Activated CD4-positive, alpha-beta T cell treated with anti-CD3 and anti-CD28 coated beads for 48 hours (primary cell): ENCODE measurements at places on chromosomes 7 and 10.

- peak; percentile 29 for DNase-seq
These were observed 526 bp downstream of the CH25H start for GRCh38 chr10:89206402-89207180.

DNA sequence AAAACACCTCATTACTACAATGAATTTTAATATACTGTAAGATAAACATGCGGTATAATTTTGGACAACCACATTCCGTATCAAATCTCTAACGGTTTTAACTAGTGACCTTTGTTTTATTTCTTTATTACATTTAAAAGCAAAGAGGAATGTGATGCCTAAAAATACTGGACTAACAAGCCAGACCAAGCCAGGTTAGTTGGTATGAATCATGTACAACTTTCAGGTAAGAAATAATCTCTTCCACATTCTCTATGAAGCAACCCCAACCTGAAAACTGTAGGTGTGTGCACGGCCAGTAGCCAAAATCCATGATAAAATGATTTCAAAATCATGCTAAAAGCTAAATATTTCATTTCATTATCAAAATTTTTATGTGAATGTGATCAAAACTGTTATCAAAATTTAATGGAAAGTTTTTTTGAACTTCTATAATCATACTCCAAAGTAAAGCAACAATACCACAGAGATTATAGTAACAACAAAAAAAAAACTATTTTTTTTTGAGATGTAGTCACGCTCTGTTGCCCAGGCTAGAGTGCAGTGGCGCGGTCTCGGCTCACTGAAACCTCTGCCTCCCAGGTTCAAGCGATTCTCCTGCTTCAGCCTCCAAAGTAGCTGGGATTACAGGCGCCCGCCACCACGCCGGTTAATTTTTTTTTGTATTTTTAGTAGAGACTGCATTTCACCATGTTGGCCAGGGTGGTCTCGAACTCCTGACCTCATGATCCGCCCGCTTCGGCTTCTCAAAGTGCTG lies 127.2 kb downstream of the NRBF2 start:
- DNase-seq: no peak

GRCh38 chr7:106568680-106569499 lies 92.1 kb downstream of the CCDC71L start:
- no peak for DNase-seq

DNA sequence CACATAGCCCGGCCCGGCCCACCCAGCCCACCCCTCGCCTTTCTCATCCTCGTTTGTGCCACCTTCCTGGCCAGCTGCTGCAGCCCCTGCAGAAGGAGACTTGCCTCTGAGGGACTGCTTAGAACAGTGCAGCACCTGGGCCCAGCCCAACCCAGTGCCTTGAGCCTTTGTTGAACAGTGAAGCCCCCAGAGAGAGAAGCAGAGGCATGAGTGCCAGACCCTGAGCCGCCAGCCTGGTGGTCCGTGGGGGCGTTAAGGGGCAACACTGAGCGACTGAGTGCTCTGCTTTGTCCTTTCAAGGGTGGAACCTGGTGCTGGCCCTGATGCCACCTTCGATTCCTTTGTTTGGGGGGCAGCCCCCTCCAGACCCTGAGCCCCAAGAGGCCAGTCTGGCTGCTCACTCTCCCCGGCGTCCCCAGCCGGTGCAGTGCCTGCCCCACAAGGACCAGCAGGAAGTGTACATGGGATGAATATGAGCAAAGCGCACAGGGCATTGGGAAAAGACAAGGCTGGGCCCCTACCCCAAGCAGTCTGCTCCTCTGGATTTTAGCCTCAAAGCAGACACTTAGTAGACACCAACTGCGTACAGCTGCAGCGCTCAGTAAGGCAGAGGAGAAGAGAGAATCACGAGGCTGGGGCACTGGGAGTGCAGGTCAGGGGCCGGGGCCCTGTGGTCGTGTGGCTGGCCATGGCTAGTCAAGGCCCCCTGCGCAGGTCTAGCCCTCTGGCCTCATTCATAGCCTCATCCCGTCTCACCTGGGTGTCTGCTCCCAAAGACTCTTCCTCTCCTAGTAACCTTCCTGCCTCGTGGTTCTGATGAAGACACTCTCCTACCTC lies 95.9 kb downstream of the RGS10 start:
- no peak for DNase-seq

DNA sequence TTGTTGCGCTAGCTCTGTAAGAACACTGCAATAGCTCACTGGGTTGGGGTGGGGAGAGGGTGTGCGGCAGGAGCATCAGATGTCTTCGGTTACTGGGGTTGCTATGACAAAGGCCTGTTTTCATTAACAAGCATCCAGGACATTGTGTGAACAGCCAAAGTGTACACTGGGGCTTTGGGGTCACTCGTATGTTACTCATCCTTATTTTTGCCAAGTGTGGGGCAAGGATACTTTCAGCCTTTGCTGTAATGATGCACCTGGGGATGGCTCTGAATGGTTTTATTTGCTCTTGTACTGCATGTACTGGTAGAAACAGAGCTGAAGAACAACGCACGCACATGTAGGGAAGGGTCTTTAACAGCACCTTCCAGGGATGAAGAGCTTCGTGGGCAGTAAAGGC lies 73.0 kb upstream of the AFAP1L2 start:
- DNase-seq: no peak

DNA sequence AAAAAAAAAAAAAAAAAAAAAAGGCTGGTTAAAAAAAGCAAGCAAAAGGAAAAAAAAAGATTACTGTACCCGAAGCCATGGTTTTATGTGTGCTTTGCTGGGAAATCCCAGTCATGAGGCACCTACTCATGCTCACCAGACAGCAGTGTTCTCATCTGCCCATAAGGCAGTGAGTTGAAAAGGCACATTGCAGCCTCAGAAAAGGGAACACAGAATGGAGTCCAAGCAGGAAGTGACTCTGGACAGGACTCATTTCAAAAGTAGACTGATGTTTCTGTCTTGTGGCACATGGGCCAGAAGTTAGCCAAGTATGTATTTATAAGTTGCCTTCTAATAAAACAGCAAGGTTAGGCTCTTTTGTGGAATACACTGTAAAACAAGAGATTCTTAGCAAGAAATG lies 40.2 kb downstream of the PDSS1 start:
- DNase-seq: peak; percentile 53

DNA sequence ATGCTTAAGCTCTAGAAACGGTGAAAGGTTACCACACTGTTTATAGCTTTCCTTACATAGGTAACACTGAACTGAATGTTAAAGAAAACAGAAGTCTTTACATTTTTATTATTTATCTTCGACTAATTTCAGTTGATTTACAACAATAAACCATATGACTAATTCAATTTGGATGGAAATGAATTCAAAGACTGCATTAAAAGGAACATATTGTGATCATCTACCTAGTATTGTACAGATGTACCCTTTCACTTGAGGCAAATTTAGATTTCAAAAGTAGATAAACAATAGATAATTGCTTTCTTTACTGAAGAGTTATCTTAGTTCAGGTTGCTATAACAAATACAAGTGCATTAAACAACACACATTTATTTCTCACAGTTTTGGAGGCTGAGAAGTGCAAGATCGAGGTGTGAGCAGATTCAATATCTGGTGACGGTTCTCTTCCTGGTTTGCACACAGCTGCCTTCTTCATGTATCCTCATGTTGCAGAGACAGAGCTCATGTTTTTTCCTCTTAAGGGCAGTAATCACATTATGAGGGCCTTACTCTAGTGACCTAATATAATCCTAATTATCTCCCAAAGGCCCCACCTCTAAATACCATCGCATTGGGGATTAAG lies 15.0 kb upstream of the ARMC3 start:
- no peak for DNase-seq

DNA sequence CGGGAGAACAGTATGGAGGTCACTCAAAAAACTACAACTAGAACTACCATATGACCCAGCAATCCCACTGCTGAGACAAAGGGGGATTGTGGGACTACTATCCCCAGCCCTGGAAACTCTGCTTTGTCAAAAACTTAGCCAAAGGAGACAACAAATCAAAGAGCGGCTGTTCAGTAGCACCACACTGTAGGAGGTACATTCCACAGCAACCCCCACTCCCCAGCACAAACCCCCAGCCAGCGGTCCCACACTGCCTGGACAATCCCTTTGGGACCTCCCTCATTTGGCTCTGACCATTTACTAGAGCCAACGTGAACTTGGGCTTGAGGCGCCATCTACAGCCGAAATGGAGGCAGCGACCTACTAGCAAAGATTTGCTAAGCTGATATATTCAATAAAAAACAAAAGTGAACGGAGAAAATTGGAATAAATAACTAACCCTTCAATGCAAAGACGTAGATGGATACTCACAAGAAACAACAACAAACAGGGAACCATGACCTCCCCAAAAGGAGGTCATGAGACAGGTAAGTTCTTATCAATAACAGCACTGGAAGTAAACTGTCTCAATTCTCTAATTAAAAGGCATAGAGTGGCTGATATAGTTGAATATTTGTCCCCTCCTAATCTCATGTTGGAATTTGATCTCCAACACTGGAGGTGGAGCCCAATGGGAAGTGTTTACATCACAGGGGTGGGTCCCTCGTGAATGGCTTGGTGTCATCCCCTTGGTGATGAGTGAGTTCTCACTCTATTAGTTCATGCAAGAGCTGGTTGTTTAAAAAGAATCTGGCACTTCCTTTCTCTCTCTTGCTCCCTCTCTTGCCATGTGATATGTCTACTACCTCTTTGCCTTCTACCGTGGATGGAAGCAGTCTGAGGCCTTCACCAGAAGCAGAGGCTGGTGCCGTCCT lies 119.0 kb upstream of the KCNMA1 start:
- DNase-seq: peak; percentile 35

DNA sequence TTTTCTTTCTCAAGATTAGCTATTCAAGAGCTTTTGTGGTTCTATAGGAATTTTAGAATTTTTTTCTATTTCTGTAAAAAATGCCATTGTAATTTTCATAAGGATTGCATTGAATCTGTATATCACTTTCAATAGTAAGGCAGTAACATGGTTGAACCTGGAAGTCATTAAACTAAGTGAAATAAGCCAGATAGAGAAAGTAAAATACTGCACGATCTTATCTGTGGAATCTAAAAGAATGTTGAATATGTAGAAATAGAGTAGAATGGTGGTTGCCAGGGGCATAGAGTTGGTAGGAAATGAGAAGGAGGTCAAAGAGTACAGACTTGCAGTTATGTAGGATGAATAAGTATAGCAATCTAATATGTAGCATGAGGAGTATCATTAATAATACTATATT lies 1073.5 kb upstream of the LRRN3 start:
- DNase-seq: no peak

DNA sequence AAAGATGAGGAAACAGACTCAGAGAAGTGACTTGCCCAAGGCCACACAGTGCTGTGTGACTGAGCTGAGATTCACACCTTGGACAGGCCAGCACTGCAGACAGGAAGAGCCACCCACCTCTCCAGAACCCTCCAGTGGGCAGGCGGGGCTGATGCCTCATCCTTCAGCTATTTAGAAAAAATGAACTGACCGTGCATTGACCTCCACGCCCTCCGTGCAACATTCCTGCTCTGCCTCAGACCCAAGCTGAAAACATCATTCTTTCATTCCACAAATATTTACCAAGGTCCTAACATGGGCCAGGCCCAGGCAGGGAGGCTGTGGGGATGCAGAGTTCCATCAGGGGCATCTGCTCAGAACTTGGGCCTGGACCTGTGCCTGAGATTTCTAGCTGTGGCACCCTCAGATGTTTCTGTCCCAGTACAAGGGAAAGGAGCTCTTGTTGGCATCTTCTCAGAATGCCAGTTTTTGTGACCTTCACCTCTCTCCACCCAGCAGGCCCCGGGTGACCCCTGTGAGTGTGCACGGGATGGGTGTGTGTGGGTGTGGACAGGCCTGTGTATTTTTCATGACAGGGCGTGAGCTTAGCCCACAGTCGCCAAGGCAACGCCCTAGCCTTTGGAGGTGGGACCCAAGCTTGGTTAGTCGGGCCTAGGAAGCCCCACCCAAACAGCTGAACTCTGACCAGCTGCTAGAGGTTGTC lies 6.5 kb downstream of the VSIR start:
- no peak for DNase-seq

- no peak for DNase-seq
These were observed 20.6 kb downstream of the FAM200A start for GRCh38 chr7:99531354-99531765.

- DNase-seq: no peak
These were observed 325.8 kb upstream of the ZMIZ1 start for GRCh38 chr10:78742730-78743615.

- no peak for DNase-seq
These were observed 34.7 kb downstream of the GRIFIN start for GRCh38 chr7:2441430-2442058.

DNA sequence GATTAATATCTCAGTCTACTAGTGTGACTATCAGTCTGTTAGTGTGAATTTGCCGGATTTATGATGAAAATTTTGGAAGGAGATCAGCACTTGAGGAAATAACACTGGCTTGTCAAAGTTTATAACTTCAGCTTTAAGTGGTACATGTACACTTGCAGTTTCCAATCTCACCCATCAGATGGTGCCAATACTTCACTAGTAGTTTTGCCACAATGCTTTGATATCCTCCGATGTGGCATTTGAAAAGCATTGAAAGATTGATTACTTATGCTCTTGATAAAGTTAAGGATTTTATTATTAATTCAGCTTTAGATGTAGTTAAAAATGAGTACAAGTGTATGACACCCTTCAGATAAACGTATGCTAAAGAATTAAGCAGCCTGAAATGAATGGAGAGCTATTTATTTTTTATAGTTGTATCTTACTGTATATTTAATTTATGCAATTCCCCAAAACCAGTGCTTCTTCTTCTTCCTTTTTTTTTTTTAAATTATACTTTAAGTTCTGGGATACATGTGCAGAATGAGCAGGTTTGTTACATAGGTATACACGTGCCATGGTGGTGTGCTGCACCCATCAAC lies 98.2 kb downstream of the ANLN start:
- peak; percentile 21 for DNase-seq

DNA sequence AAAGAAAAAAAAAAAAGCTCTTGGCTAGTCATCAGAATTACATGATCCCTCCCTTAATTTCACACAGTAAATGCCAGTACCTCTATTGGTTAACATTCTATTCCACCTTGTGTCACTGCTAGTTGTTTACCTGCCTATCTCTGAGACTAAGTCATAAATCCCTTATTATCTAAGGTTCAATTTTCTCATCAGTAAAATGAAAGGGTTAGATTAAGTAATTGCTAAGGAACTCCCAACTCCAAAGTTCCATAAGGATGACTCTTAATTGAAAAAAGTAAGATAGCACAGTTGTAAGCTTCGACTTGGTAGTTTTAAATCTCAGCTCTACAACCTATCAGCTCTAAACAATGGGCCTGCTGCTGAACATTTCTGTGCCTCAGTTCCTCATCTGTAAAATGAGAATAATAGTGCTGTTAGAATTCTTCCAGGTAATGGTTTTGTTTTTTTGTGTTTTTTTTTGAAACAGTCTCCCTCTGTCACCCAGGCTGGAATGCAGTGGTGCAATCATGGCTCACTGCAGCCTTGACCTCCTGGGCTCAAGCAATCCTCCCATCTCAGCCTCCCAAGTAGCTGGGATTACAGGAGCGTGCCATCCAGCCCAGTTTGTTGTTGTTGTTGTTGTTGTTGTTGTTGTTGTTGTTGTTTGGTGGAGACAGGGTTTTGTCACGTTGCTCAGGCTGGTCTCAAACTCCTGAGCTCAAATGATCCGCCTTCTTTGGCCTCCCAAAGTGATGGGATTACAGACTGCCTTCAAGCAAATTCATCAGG lies 35.6 kb downstream of the SRPK2 start:
- DNase-seq: no peak

- DNase-seq: no peak
These were observed 208.9 kb downstream of the TMEM26 start for GRCh38 chr10:61244261-61244775.
